ENCODE measurements at places on chromosomes 4 and X. TPM values are rescaled to one million over a fixed set of nuclear protein-coding genes. Genes with fewer than 3 reads are reported as not detected.

Gene BMPR1B
- polyA plus RNA-seq: 1.2 TPM

Gene PRDM5
- polyA plus RNA-seq: 14.7 TPM

Gene PAGE4
- not detected for polyA plus RNA-seq

Gene AR
- polyA plus RNA-seq: 0.45 TPM

Gene NRK
- 4.9 TPM for polyA plus RNA-seq

GRCh38 chrX:148385471-148385870 is 114.9 kb upstream of the AFF2 start:
- no peak for DNase-seq

- DNase-seq: peak; percentile 89
These were observed at the start of gene CTBP1 for GRCh38 chr4:1248245-1249147. Gene CTBP1 (minus strand): TSS chr4:1249130. CDS start chr4:1241331, 7,799 bp downstream.

- no peak for DNase-seq
These were observed 7.1 kb upstream of the BST1 start for GRCh38 chr4:15695729-15696128.

- peak; percentile 75 for DNase-seq
These were observed 5.7 kb downstream of the SMIM20 start for GRCh38 chr4:25919676-25920075.

- no peak for DNase-seq
These were observed 74.4 kb downstream of the SLC9B1 start for GRCh38 chr4:102945066-102945465.

DNA sequence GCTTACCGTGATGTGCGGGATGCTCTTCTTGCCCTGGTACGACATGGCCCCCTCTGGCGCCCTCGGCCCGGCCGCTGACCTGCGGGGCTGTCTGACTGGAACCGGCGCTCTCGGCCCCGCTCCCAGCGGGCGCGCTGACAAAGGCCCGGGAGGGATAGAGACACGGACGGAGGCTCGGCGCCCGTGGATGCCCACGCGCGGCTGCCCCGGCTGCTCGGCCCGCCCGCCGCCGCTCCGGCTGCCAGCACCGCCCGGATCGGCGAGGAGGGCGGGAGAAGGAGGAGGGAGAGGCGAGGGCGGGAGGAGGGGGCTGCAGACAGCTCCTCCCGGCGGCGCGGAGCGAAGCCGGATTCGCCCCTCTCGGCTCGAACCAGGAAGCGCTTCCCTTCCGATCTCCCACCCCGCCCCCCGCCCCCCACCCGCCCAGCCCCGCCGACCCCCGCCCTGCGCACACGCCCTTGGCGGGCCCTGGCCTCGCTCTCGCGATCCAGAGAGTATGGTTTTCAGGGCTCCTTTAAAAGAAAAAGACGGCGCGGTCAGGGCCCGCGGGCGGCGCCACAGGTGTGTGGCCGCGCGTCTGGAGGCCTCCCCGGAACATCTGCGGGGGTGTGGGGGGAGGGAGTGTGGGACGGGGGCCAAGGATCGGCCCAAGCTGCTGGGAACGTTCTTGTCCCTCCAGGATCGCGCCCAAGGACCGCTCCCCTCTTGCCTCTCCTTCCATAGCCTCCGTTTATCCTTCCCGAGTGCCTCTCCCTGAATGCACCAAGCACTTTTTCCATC is 4.5 kb downstream of the CRMP1 start:
- DNase-seq: peak; percentile 21

GRCh38 chrX:13253223-13253622 is 66.6 kb downstream of the ATXN3L start:
- DNase-seq: no peak

DNA sequence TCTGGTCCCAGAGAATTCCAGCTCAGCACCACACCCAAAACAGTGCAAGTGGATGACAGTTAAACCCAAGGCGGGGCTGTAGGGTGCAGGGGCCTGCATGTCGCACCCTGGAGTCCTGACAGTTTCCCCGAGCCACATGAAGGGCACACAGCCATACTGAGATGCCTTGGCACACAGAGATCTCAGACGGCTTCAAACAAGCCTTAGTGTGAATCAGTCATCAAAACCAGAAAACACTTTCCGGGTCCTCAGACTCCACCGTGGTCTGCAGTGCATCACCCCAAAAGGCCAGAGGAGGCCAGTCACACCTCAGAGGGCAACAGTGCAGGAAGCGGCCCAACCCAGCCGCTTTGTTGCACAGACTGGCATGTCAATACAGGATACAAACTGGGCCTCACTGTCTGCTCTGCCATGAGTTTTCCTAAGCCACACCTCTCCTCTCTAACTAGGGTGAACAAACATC is 64.6 kb upstream of the ENPP6 start:
- DNase-seq: peak; percentile 51

DNA sequence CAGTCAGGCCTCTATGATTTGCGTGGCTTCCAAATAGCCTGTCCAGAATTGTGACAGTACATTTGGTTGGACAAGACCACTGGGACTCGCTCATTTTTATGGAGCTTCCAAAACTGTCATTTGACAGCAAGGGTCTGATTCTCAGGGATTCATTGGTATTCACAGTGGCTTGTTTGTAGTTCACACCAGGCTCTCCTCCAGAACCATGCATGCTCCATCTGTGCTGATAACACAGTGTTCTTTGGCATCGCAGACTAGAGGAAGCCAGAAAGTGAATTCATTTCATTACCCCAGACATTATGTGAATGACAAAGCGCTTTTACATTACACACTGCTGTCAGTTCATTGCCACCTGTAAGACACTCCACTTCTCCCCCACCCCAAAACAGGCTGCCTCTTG is 208.3 kb downstream of the ARHGAP10 start:
- DNase-seq: no peak

DNA sequence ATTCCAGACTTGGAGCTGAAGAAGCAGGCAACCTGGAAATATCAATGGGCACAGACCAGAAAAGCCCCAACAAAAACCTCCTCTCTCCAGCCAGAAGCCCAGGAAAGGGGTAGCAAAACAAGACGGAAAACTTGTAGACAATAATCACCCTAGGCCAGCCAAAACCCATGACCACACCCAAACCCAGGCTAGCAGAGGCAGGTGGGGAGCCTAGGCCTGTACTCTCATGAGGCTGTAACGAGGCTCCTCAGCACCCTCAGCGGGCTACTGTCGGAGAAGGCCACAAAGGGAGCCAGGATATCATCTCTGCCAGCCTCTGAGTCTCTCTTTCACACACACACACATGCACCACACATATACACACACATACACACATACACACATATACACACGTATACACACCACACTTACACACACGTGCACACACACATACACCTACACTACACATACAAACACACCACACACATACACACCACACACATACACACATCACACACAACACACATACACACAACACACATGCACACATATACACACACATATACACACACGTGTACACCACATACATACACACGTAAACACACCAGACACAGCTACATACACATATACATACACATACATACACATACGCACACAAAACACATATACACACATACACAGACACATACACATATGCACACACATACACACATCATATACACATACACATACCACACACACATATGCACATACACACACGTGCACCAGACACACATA is 90.6 kb downstream of the FHDC1 start:
- DNase-seq: no peak

DNA sequence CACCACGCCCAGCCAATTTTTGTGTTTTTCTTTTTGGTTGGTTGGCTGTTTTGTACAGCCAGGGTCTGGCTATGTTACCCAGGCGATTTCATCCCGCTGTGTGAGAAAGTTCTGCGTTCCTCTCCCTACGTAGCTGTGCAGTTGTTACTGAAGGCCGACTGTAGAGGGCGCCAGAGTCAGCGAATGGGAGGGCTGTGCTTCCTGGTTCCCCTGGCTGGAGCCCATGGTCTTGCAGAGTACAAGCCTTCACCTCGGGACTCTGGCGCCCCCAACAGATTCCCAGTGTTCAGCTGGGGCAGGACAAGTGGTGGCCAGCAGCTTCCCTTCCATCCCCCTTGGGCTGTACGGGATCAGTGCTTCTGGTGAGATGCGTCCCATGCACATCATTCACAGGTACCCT is 5.6 kb upstream of the CT45A1 start:
- DNase-seq: no peak

- peak; percentile 37 for DNase-seq
These were observed 87.2 kb upstream of the KLF3 start for GRCh38 chr4:38576767-38577166.

DNA sequence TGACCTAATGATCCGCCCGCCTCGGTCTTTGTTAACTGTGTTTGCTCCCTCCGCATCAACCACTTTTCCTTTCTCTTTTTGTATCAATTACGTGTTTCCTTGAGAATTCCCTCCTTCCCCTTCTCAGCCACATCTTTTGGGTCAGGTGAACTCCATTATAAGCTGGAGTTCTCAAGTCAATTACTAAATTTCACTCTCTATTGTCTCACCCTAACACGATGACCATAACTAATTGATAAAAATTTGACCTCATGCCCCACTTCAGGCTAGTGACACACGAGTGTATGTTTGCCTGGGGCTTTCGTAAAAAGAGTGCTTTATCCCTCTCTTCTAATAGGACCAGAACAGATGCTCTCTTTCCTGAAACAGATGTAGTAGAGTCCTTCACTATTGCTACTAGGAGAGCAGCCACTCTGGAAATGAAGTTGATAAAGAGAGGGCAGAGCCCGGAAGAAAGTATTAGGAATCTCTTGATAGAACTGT is 403.6 kb upstream of the ANXA10 start:
- DNase-seq: no peak

GRCh38 chr4:8504279-8505007 is 63.9 kb downstream of the TRMT44 start:
- no peak for DNase-seq

All from large intestine (tissue), 12 donors.